ENCODE measurements at places on chromosomes 12 and 14.
A peak's percentile ranks its signal among the peaks of the same experiment; 100 is the strongest.

- no peak for DNase-seq
These were observed 404.2 kb downstream of the TMEM121 start for GRCh38 chr14:105930572-105930971.

DNA sequence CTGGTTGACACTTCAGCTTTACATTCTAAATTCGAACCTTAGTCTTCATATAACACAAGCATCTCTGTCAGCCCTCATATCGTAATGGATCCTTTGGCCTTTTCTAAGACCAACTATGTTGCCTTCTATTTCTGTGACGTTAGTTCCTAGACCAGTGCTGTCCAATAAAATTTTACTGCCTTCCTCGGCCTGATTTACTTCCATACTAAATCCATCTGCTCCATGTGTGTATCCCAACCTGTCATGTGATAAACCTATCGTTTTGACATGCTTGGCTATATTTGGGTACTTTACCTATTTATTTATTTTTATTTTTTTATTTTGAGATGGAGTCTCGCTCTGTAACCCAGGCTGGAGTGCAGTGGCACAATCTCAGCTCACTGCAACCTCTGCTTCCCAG lies 20.3 kb downstream of the ACAD10 start:
- no peak for DNase-seq

DNA sequence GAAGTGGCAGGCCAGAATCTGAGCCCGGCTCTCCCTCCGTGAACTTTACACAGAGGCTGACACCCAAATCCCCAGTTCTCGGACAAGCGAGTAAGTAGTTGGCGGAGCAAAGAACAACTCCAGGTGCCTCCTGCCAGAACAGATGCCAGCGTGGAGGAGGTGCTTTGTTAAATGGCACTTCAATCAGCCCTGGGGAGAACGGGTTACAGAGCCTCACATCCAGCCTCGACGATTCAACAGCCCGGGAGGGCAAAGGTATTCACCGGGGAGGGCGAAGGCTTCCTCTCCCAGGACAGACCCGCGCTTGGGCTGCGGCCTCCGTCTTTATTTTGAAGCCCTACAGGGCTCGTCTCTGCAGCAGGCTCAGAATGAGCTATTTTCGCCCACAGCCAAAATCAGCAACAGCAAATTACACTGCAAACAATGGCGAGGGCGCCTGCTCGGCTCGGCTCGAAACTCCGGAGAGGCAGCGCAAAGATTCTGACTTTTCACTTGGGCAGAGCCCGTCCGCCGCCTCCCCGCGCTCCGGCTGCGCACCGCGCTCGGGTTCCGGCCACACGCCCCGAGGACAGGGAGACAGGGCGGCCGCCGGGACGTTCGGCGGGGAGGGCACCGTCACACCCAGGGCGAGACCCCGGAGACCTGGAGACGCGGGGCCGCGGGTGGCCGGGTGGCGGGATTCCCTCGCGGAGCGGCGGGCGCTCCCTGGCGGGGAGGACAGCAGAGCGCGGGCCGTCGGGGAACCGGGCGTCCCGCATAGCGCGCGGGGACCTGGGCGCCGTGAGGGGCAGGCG lies 811 bp downstream of the TMCC3 start:
- DNase-seq = peak; percentile 46

DNA sequence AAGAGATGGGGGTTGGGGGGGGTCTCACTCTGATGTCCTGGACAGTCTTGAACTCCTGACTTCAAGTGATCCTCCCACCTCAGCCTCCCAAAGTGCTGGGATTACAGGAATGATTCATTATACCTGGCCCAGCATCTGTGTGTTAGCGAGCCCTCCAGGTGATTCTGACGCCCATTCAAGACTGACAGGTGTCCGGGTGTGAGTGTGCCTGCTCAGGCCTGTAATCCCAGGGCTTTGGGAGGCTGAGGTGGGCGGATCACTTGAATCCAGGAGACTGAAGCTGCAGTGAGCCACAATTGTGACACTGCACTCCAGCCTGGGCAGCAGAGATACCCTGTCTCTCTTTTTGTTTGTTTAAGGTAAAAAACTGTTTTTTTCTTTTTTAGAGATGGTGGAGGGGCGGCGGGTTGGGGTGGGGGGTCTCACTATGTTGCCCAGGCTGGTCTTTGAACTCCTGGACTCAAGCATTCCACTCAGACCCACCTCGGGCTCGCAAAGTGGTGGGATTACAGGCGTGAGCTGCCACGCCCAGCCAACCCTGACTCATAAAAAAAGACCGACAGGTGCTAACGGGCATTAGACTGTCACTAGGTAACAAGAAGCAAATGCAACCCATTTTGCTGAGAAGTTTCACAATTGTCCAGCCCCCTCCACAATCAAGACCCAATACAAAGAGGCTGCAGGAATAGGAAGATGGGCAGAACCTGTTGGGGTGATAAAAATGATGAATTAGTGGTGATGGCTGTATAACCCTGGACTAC lies 4.7 kb downstream of the VSIG10 start:
- no peak for DNase-seq

DNA sequence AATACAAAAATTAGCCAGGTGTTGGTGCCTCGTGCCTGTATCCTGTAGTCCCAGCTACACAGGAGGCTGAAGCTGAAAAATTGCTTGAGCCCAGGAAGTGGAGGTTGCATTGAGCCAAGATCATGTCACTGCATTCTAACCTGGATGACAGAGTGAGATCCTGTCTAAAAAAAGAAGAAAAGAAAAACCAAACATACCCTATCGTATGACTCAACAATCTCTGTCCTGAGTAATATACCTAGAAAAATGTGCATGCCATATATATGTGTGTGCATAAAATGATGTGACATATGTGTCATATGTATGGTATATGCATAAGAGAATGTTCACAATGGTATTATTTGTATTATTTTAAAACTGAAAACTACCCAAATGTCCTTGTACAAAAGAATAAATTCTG lies 261.5 kb upstream of the CLEC14A start:
- DNase-seq = no peak

DNA sequence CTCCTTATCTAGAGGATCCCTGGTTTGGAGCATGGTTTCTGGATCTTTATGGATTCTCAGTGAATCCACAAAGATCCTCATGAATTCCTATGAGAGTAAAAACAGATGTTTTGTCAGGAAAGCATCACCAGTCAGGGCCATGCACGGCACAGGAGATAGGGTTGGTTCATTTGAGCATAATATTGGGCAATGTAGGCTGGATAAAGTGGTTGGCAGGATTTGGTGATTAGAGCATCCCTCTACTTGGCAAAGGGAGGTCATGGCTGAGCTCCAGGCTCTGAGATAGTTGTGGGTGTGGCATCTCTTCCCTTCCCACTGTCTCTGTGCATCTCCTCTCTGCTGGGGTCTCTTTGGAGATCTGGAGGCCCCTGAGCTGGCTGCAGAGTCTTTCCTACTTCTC lies 149.8 kb downstream of the DACT1 start:
- DNase-seq = no peak

- no peak for DNase-seq
These were observed 9.7 kb downstream of the MOK start for GRCh38 chr14:102295270-102295669.

DNA sequence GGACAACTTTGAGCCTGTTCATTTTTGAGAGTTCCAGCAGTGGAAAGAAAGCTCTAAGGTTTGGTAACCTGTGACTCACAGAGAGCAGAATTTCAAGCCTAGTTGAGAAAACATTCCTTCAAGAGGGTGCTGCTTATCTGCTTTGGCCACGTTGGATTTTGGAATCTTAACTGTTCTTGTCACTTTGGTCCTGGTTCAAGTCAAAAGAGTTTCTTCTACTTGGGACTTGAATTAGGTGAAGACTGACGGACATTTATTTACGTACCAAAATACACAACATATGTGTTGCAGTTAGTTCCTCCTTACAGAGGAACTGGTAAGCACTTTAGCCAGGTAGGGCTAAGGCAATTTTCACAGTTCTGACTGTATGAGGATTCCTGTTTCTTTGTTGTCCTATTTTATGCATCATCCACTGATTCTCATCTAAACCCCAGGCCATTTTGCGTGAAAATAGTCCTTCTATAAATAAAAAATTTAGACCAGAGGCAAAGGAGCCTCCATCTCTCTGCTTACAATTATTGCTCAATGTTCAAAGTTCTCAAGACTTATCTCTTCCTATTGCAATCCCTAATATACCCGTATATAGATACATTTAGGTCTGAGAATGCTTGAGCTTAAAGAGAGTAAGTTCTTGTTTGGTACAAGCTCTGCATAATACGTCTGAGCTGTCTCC lies 580.9 kb downstream of the DIO2 start:
- DNase-seq = no peak

- no peak for DNase-seq
These were observed 733 bp upstream of the PPFIBP1 start for GRCh38 chr12:27523305-27523641.

DNA sequence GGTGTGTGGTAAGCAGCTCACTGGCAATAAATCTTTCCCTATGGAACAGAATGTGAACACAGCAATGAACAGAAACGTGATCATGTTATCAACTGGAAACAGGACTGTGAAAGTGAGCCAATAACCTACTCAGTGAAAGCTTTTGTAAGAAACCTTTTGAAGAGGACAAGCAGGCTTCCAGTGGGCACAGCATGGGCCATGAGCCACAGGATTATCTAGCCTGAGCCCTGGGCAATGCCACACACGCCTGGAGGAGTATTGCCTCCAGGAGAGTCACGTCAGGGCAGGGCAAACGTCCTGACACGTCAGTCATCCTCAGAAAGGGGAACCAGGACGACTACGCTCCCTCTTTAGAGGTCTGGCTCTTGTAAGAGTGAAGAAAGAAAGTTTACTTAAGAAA lies 32.3 kb downstream of the NRDE2 start:
- peak; percentile 73 for DNase-seq

- DNase-seq = no peak
These were observed 124.0 kb downstream of the BTG1 start for GRCh38 chr12:92021666-92022035.

DNA sequence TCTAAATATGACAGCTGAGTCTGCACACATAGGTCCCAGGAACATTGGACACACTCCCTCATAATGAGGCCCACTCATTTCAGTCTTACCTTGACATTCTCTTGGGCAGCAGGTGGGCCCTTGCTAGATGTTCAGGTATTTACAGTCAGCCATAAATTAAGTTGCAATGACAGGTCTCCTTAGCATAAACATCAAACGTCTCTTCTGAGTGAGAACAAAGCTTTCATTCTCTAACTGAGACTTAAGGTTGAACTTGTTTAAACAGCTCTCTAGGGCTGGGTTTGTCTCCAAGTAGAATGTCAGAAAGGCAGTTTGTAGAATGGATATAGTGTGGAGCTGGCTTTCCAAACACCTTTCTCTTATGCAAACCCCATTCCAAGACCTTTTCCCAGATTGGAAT lies 10.3 kb downstream of the ACVR1B start:
- DNase-seq = no peak

DNA sequence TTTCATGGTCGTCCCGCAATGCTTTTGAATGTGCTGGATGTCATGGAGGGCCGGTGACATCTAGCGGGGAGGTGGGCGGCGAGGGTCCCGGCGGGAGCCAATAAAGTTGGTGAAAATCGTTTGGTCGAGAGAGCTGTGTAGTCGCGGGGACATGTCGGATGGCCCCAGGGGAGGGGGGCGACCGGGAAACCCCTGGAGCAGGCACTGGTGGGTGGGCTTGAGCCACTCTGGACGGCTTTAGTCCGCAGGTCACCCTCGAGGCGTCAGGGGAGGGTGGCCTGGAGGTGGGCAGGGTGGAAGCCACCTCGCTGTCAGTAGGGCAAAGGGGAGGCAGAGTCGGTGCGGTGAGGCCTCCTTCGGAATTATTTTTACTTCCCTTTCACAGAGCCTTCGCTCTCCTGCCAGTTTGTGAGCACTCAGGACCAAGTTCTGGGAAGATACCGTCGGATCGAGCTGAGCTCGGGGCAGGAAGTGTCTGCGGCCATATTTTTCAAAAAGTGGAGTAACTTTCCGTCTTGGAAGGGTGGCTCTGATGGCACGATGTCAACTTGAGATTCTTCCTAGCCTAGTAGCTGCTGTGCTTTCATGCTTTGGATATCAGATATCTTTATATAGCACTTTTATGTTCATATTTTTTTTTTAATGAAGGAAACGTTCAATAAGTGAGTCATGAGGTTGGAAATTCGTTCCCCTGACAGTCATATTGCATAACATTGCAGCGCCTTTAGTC lies 28.2 kb downstream of the WBP11 start:
- peak; percentile 70 for DNase-seq

GRCh38 chr14:58367296-58367695 lies 28.4 kb upstream of the TOMM20L start:
- no peak for DNase-seq

GRCh38 chr14:35898217-35898775 lies 72.2 kb downstream of the BRMS1L start:
- no peak for DNase-seq

DNA sequence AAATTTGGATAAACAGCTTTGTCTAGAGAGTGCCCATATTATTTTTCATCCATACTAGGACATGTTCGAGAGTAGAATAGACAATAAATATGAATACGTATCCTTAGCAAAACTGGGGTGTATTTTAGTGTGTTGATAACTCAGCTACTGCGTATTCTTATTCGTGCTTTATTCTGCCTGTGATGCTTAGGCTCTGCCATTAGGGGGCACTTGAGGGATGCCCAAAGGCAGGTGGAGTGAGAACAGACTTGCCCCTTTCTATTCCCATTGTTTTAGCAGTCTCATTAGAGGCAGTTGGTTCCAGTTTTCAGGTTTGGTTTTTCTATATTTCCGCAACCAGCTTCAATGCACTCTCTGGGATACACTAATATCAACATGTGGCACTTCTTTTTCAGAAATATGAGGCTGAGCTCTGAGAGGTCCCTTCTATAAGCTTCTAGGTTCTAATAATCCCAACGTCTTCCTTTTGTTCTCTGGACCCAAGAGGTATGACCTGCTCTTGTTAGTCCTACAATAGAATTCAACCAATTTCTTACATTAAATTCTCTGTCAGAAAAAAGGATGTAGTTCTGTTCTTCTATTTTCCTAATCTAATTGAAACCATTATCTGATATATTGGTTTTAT lies 985.7 kb upstream of the FBXO33 start:
- DNase-seq = peak; percentile 50

DNA sequence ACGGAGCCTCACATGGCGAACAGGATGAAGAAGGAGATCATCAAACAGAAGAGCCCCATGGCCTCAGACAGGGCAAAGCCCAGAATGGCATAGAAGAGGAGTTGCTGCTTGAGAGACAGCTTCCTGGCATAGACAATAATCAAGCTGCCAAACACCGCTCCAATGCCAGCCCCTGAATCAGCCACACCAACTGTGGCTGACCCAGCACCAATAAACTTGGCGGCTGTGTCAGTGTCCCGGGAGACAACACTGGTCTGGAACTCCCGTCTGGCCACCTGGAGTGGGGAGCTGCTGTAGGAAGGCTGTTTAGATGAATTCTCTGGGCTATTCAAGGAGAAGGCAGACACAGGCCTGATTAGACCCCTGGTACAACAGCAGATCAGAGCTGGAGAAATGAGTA lies 100.1 kb downstream of the HEATR5A start:
- no peak for DNase-seq

GRCh38 chr12:99431203-99431602 lies 216.3 kb upstream of the GARIN6 start:
- DNase-seq = no peak

- no peak for DNase-seq
These were observed 306.6 kb upstream of the SOX5 start for GRCh38 chr12:24255920-24256665.

GRCh38 chr12:79023261-79023660 lies 158.7 kb downstream of the SYT1 start:
- DNase-seq = no peak

GRCh38 chr12:124953689-124954405 lies 35.1 kb downstream of the DHX37 start:
- DNase-seq = no peak

GRCh38 chr12:11916771-11917170 lies 154.0 kb upstream of the BCL2L14 start:
- no peak for DNase-seq

GRCh38 chr12:94714378-94715114 lies 64.2 kb upstream of the TMCC3 start:
- DNase-seq = no peak
